ENCODE measurements at places on chromosomes 1 and 21.

DNA sequence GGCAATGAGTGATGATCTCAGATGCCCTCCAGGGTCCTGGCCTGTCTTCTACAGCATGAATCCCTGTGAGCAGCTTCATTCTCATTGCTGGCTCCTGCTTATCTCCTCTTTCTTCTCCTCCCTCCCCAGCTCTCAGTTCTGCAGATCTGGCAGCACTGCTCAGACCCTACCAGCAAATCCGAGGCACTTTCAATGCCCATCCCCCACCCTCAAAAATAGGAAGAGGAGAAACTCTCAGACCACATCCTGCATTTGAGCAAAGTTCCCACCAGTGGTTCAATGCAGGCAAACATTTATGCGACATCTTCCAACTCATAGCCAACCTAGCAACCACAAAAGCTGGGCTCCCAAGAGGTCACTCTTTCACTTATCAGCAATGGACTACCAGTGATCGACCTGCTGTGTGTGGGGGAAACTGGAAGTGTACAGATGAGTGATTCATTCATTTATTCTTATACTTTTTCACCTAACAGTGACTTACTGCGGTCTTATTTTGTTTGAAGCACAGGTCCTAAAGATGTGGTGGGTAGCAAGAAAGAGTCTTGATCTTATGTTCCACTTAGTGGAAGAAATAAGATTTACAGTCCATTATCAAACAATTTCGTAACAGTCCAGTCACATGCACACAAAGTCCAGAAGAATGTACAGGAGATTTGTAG is 5.8 kb upstream of the CHI3L2 start:
- no peak for DNase-seq

GRCh38 chr1:189983166-189983890 is 494.3 kb downstream of the BRINP3 start:
- no peak for DNase-seq

DNA sequence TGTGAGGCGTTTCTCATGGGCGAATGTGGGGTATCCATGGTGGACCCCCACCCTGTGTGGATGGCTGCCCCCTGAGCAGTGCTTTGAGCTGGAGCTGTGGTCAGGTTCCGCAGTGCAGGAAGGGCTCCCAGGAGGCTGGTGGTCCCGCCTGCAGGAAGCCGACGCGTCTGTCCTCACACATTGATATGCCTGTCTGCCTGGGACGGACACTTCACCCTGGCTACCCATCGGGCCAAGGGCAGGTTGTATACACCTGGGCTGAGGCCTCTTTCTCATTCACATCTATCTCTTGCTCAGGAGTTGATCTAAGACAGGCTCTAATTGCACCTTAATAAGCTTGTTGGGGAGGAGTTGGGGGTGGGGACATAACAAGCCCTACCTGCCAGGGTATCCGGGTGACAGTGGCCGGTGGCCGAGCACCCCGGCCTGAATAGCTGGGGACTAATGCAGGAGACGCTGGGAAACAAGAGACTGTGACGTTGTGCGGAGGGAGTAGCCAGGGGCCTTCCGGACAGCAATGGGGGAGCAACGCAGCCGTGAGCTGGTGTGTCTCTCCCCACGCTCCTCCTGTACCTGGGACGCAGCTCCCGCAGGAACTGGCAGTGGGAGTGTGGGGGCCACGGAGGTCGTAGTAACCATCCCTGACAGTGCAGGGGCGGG is 21.7 kb downstream of the PDXK start:
- DNase-seq: no peak

GRCh38 chr1:230824919-230825721 is 43.2 kb downstream of the C1orf198 start:
- no peak for DNase-seq

DNA sequence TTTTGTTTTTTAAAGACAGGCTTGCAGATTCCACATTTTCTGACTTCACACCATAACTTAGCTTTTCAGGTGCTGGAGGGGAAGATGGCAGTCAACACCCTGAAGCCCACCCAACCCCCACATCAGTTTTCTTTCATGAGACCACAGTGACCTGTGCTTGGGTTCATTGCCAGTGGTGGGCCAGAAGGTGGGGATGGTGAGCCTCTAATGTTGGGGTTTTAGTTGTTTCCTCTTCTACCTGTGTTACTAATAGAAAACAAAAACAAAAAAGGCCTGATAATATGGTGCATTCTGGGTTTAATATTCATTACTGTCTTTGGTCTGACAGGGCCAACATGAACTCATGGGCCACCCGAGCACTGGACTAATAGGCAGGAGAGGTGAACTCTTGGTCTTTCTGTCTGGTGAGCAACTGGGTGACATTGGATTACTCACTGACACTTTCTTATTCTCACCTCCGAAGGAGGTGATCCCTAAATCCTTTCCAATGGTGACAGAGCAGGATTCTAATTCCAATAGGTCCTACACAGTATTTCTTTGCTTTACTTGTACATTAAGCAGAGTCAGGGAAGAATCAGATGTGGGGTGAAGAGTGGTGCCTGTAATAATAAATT is 132.8 kb downstream of the CLIC6 start:
- DNase-seq: no peak

DNA sequence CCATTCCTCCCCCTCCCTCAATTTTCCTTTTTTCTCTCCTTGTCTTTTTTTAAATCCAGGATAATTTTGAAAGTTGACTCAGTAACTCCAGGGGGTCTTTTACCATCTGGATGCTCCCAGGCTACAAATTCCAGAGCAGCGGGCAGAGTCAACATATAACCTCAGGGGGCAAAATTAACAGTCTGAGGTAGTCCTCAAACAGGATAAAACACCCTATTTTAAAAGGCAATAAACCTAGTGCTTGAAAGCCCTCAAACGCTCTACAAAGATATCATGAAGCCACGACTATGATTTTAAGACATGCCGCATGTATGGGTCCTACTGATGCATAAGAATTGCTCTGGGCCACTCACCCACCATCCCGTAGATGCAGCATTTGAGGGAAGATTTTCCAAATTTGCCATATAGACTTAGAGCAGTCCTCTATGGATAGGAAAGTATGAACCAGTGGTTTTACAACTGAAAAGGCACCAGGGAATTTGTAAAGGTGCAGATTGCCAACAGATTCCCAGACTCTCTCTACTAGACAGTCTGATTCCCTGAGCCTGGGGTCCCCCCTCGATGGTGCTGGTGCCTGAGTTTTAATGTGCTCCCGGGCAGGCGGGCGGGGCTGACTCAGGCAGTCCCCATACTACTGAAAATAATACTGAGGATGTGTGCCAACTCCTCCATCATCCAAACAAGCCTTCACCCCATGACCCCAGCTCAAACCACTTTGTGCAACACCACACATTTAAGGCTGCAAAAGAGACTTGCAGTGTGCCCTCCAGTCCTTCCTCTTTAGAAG is 37.2 kb downstream of the PTPN14 start:
- no peak for DNase-seq

DNA sequence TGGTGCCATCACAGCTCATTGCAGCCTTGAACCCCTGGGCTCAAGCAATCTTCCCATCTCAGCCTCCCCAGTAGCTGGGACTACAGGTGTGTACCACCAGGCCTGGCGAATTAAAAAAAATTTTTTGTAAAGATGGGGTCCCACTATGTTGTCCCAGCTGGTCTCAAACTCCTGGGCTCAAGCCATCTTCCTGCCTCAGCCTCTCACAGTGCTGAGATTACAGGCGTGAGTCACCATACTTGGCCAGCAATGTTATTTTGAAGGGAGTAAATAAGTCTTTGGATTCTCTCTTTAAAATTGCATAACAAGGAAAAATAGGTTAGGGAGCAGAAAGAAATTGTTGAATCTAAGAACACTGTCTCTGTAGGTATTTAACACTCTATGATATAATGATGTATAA is 111.3 kb downstream of the RPS6KC1 start:
- no peak for DNase-seq

- no peak for DNase-seq
Measured at GRCh38 chr1:45040297-45040696, 28.2 kb downstream of the UROD start.

All from activated T-cell treated with anti-CD3 and anti-CD28 coated beads for 24 hours (primary cell).